ENCODE measurements at places on chromosomes 2 and 18. TPM values are rescaled to one million over a fixed set of nuclear protein-coding genes. Genes with fewer than 3 reads are reported as not detected.

GRCh38 chr2:226788881-226789490 lies 10.6 kb downstream of the IRS1 start:
- no peak for DNase-seq

DNA sequence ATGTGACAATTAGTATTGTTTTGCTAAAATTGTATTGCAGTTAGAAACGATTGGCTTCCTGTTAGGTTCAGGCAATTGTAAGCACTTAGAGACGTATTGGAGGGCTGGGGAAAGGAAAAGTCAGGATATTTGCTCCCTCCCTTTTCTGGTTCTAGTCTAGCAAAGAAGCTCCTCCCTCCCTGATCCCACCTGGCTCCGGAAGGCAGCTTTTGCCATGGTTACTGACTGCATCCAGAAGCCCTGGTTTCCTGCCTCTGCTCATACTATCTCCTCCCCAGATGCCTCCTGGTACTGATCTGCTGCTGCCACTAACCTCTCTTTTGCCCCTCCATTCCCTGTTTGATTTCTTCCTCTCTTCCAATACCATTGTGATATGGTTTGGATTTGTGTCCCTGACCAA lies 275.9 kb downstream of the MREG start:
- no peak for DNase-seq

- no peak for DNase-seq
Measured at GRCh38 chr2:88091943-88092342, 24.3 kb downstream of the SMYD1 start.

DNA sequence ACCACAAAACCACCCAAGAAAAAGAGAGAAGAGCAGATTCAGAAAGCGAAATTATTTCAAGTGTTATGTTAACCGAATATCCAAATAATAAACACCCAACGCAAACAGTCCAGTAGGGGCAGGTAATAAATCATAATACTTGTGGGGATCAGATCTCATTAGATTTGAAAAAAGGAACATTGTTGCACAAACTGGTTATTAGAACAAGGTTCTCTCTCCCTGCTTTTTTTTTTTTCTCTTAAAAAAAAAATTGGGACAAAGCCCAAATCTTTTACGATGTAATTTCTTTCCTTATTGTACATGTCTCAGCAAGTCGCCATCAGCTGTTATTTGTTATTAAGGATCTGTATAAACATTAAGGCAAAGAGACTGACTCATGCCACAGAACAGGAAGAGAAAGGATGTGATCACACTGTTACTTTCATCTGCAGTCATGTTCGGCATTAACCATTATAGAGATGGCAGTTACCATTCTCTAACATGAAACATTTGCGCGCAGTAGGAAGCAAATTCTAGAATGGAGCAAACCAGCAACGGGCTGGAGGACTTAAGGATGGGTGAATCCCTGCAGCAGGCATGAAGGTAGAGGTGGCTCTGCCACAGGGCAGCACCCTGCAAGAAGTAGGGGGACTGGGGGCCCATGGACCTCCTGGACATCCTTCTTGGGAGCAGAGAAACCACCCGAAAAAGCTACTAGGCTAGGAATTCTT lies 42.0 kb downstream of the EPHA4 start:
- DNase-seq, result peak; percentile 8

DNA sequence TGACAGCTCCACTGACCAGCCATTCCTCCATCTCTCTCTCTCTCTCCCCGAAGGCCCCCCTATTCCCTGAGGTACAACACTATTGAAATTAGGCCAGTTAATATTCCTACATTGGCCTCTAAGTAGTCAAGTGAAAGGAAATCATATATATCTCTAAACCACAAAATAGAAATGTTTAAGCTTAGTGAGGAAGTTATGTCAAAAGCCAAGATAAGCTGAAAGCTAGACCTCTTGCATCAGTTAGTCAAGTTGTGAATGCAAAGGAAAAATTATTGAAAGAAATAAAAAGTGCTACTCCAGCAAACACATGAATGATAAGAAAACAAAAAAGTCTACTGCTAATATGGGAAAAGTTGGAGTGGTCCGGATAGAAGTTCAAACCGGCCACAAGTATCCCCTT lies 301.3 kb upstream of the RBMS1 start:
- no peak for DNase-seq

The HRH4 gene
- polyA plus RNA-seq, result 0.19 TPM

GRCh38 chr2:223995569-223995968 lies 38.3 kb downstream of the MRPL44 start:
- DNase-seq, result no peak

- DNase-seq, result no peak
Measured at GRCh38 chr2:235966396-235966795, 201.8 kb downstream of the GBX2 start.

- no peak for DNase-seq
Measured at GRCh38 chr18:31649978-31650719, 34.2 kb downstream of the B4GALT6 start.

- DNase-seq, result no peak
Measured at GRCh38 chr18:76446321-76447257, 48.5 kb downstream of the ZNF516 start.

GRCh38 chr2:138094031-138094430 lies 129.8 kb downstream of the HNMT start:
- no peak for DNase-seq

GRCh38 chr18:2984703-2985261 lies 28.2 kb downstream of the LPIN2 start:
- peak; percentile 97 for DNase-seq

- DNase-seq, result no peak
Measured at GRCh38 chr2:151478011-151478410, 68.3 kb downstream of the RIF1 start.

- no peak for DNase-seq
Measured at GRCh38 chr2:195864316-195864715, 204.3 kb downstream of the DNAH7 start.

GRCh38 chr2:223994562-223995162 lies 37.4 kb downstream of the MRPL44 start:
- DNase-seq, result no peak

The GNAL gene
- 4.4 TPM for polyA plus RNA-seq

DNA sequence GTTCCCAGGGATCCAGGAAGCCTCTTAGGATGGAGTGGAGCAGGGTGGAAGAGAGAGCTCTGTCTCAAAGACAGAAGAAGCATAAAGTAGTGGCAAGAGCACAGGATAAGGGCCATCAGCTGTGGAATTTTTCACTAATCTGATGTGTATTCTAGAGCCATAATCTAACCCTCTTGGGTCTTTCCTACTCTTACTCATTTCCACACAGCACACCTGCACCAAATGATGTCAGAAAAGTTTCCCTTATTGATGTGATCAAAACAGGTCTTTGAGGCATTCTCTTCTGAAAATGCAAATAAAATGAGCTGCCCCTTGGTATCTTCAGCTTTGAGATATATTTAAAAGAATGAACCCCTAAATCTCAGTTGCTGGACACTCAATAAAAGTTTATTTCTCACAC lies 415.1 kb upstream of the CHST9 start:
- DNase-seq, result no peak

DNA sequence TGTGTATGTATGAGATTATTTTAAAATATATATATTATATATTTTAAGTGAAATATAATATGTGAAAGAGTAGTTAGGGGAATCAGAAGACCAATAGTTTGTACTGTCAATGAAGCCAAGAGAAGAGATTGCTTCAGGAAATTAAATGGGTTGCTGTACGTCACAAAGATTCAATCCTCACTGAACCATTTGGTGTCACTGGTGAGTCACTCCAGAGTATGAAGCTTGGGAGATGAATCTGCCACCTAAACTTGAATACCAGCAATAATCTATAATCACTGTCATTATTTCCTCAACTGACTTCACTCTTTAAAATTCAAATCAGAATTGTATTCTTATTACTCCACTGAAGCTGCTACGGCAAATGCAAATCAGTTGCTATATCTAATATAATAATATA lies 41.9 kb upstream of the SCN9A start:
- no peak for DNase-seq

DNA sequence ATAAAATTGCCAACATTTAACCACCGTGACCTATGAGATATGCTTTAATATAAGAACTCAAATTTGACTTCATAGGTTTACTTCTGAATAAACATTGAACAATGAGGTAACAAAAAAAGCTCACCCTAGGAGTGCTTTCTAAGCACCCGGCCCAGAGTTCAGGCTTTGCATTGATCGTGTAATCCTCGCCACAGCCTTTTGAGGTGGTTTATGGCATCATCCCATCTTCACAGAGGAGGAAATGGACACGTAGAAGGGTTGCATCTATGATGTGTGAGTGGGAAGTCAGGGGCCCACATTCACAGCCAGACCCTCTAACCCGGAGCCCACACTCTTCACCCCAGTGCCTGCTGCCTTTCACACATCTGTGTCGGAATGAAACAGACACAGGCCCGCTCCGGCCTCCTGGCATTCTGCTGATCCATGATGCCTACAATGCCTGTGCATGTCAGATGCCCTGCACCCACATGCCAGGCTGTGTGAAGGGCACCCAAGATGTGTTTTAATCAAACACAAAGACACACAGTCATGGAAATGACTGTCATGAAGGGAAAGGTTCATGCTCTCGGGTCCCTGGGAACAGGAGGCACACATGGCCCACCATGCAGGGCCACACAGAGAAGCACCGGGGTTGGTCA lies 48.6 kb upstream of the RPL31 start:
- DNase-seq, result no peak

GRCh38 chr2:96769814-96770213 lies 9.1 kb downstream of the CNNM4 start:
- no peak for DNase-seq

The HPCAL1 gene
- 68.7 TPM for polyA plus RNA-seq

GRCh38 chr2:240556553-240557100 lies 1.2 kb downstream of the ANKMY1 start:
- DNase-seq, result no peak

The TSPYL6 gene
- polyA plus RNA-seq, result 0.06 TPM

The ARHGEF4 gene
- polyA plus RNA-seq, result 5.4 TPM

DNA sequence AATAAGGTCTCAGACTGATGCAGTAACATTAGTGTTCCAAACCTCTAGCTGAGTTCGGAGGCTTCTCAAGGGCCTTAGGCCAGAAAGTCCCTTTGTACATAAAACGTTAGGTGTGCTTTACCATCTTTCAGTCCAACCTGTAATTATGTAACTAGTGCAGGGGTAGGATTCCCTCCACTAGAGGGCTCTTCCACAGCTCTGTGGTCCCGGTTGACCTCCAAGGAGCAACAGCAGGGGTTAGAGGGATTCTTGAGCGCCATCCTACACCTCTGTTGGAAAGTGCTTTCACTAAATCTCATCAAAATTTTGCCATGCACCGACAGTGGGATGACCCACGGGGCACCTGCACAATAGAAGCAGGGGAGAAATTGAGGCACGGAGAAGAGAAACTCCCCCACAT lies 155.8 kb upstream of the LRP1B start:
- peak; percentile 2 for DNase-seq

DNA sequence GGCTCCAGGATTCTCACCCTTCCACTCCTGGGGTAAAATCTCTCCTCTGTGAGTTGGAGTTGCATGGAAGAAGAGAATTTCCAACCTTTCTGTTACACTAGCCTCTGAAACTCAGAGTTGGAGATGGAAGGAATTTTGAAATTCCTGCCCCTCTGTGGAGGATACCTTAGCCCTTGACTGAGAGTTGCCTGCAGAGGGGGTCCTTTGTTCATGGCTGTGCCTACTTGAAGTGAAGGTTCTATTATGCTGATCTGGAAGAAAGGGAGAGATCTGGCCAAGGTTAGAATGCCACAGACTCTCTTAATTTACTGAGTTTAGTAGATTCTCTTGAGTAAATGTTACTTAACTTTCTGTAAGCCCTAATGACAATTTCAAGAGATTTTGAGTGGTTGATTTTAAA lies 626.6 kb upstream of the GYPC start:
- no peak for DNase-seq

DNA sequence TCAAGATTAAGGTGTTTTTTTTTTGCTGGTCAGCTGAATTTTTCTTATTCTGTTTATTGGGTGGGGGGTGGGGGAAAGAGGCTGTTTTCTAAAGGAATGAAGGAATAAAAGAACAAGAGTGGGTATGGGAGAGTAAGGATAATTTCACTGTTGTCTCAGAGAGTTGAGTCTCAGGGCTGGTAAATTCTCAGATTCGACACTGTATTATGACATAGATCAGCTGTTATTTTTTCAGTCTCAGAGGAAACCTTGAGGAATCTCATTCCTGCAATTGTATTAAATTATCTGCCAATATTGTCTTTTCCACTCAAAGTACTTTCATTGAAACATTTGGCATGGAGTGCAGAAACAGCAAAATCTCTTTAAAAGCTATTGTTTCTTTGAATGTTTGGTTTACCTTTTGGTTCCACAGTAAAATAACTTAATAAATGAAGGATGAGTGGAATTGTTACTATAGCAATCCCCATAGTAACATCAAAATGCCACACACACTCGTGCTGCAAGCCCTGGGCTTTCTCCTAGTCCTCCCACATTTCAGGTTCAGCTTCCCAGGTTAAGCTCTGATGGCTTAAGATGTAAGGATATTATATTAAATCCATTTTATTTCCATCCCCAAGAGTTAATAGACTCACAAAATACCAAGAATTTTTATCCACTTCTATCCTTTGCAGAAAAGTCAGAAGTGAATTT lies 478.7 kb upstream of the TCF4 start:
- no peak for DNase-seq

DNA sequence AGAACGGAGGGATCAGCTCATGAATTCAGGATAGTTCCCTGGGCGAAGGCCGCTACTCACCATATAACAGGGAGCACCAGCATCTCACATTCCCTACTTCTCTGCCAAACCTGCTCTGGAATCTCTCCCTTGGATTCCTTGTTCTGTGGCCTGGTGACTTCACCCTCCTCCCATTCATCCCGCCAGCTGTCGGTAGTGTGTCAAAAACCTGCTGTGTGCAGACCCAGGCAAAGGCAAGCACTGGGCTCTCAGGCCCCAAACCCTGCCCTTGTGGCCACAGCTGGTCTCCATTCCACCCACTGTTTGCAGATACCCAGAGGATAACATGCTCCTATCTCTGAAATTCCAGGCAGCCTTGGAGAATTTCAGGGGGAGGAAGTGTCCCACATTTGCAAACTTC lies 151.6 kb downstream of the CAPN13 start:
- DNase-seq, result no peak

The BCL11A gene
- 28.2 TPM for polyA plus RNA-seq

The SNED1 gene
- polyA plus RNA-seq, result 6.6 TPM

DNA sequence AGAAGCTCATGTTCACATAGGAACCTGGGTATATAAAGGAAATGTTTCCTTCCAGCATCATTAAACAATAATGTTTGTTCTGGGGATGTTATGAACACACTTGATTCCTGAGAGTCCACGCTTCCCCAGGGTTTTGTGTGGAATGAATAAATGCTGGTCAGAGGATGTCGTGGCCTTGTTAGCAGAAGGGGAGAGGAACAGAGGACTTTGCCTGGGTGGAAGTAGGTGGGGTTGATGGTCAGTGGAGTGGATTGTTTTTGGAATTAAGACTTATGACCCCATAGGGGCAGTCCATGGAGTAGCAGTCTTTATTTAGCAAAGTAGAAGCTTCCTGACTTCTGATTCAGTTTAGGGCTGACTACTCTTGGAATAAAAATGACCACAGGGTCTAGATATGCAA lies 139.6 kb downstream of the MYO1B start:
- DNase-seq, result no peak

DNA sequence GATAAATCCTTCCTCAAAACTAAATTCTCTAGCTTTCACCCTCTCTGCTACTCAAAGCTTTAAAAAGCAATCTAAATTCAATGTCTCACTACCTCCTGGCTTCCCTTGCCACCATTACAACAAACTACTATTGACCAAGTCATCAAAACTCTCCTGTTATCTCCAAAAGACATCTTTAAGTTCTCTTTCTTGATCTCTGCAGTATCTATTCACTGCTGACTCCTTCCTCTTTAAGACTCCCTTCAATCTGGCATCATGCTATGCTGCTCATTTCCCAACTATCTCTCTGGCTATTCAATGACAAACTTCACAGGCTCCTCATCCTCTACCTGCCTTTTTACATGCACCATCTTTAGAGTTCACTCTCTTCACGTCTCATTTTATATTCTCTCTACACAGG lies 5.9 kb downstream of the PPP3R1 start:
- no peak for DNase-seq

The PSMA8 gene
- polyA plus RNA-seq, result 0.04 TPM

Measured in large intestine (tissue), 12 donors.